Activated CD4-positive, alpha-beta memory T cell treated with anti-CD3 and anti-CD28 coated beads for 36 hours (primary cell): ENCODE measurements at places on chromosomes 13 and 19.
A peak's percentile ranks its signal among the peaks of the same experiment; 100 is the strongest.

- peaks cover 22% of the 10 kb centered on the region for H3K4me1 ChIP-seq
- peak overlapping the region; percentile 48 for H3K4me3 ChIP-seq
- no peak for DNase-seq
- peaks cover 22% of the 10 kb centered on the region for H3K36me3 ChIP-seq
- H3K27me3 ChIP-seq: no peaks in the 10 kb centered on the region
These were observed 1.5 kb upstream of the ZNF561 start for GRCh38 chr19:9622531-9622930.

DNA sequence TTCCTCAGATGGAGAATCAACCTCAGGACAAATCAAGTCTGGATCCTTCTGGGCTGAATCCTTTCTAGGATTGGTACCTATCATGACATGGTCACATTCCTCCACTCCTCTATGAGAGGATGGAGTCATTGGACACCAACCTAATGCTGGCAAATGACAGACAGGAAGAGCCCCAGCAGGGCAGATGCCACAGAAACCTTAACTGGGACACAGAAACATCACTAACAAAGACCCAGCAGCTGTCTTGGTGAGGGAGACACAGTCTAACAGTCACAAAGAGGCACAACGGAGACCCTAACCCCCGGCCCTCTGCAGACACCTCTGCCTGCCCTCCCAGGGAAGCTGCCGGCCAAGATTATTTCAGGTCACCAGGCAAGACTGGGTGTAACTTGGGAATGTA, 2.1 kb downstream of the ANKRD27 start:
- H3K27ac ChIP-seq: no peak overlapping the region
- H3K36me3 ChIP-seq: peaks cover 3% of the 10 kb centered on the region
- peaks cover 11% of the 10 kb centered on the region for H3K27me3 ChIP-seq
- DNase-seq: no peak
- H3K4me1 ChIP-seq: peaks cover 37% of the 10 kb centered on the region

GRCh38 chr13:24763596-24764275, at the start of gene RNF17:
TSS of gene RNF17 (plus strand) at chr13:24764169. CDS start at chr13:24764204, 35 bp downstream.
- H3K27ac ChIP-seq: no peak within 1 kb of the TSS
- peaks cover 1% of the 10 kb centered on the region for H3K27me3 ChIP-seq
- H3K4me3 ChIP-seq: no peak within 1 kb of the TSS
- no peaks in the 10 kb centered on the region for H3K4me1 ChIP-seq

GRCh38 chr13:19982447-19983043, 24.0 kb downstream of the ZMYM2 start:
- peaks cover 22% of the 10 kb centered on the region for H3K36me3 ChIP-seq
- no peaks in the 10 kb centered on the region for H3K27me3 ChIP-seq
- no peak for DNase-seq
- peaks cover 37% of the 10 kb centered on the region for H3K4me1 ChIP-seq
- H3K27ac ChIP-seq: no peak overlapping the region
